PC-9 (cell line): ENCODE measurements at places on chromosomes 4 and X. TPM values are rescaled to one million over a fixed set of nuclear protein-coding genes. Genes with fewer than 3 reads are reported as not detected.

DNA sequence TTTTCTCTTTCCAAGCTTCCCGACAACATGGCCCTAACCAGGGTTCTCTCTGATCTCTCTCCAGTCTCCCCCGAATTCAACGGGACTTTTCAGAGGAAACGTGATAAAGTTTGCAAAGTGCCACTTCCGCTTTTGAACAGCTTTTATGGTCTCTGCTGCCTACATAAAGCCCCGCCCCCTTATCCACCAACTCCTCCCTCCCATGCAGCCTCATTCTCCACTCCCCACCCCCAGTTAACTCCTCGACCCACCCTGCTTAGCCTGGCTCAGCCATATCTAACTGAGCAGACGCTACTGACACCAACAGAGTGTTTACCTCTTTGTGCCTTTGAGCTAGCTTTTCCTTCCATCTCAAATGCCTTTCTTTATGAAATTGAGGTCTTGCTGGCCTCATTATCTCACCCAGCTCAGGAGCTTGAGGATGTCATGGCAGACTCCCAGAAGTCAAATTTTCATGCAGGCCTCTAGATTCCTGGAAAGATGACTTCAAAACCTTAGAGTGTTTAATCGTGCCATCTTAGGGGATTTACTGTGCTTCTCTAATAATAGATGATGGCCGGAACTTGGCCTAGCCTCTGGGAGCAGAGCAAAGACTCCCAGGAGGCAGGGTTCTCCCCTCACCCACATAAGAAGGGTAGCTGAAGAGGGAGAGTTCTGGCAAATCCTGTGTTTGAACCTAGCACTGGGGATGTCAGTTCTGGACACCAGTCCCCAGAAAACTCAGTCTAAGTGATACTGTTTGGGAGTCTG lies 606.0 kb downstream of the BCOR start:
- no peak for DNase-seq
- no peak overlapping the region for H3K4me3 ChIP-seq
- no peaks in the 10 kb centered on the region for H3K4me1 ChIP-seq
- no peaks in the 10 kb centered on the region for H3K27me3 ChIP-seq

DNA sequence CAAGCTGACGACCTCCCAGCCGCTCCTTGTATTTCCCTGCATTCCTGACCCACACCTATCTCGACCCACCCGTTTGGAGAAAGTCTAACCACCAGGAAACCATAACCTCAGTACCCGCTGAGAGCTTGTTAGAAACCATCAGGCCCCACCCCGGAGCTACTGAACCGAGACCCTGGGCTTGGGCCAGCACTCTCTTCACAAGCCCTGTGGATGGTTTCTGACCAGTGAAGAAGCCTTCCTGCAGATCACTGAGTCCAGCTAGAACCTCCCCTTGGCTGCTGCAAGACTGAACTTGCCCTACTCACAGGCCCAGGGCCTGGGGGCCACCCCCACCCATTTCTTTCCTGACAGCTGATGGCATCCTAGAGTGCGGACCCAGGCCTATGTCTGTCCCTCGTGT lies 26.6 kb upstream of the ZNF185 start:
- no peak overlapping the region for H3K27ac ChIP-seq
- no peaks in the 10 kb centered on the region for H3K27me3 ChIP-seq
- DNase-seq, result no peak
- H3K36me3 ChIP-seq, result peaks cover 26% of the 10 kb centered on the region
- no peak overlapping the region for H3K4me3 ChIP-seq

DNA sequence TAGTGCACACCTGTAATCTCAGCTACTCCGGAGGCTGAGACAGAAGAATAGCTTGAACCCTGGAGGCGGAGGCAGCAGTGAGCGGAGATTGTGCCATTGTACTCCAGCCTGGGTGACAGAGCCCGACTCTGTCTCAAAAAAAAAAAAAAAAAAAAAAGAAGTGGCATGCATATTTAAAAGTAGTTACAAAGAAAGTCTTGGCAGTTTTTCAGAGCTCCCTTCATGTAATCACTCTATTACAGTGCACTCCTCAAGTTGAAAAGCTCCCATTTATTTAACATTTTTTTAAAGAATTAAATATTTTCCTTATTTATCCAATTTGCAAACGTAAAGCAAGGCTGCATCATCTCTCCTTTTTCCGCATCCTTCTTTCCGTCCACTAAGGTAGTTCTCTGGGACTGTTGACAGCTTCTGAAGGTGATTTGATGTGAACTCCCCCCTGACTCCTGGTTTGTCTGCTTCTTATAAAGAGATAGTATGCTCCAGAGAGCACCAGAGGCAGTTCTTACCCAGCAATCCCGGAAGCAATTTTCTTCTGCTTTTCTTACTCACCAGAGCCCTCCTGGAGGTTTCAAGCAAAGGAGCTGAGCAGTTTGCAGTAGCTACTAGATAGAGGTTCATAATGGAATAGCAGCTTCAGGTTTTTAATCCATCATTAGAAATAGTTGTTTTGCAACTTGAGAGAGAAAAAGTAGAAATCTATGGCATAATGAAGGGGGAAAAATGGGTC lies 151.0 kb downstream of the PALLD start:
- no peak overlapping the region for H3K27ac ChIP-seq
- DNase-seq, result no peak

DNA sequence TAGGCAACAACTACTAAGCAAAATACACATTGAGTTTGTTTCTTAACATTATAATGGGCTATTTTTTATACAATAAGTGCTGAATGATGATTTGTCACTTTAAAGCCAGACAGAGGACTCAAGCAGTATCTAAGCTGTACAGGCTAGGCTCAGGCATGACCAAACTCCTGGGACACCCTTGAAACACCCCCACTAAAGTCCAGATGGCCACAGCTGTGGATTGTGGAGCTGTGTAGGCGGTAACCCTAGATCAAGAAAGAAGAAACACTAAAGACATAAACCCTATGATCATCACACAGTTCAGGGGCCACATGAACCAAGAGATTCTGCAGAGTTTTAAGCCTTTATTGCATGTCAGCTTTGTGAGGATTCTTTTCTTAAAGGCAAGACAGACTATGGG lies 25.1 kb downstream of the TAB3 start:
- H3K4me1 ChIP-seq, result no peaks in the 10 kb centered on the region; the same call in 1 of the 2 replicates
- H3K36me3 ChIP-seq, result 0 out of 2 replicates have a peak, but pooled peaks cover 13% of the 10 kb centered on the region
- H3K27ac ChIP-seq, result no peak overlapping the region

- no peak overlapping the region for H3K27ac ChIP-seq
- peaks cover 10% of the 10 kb centered on the region for H3K36me3 ChIP-seq
- no peak overlapping the region for H3K4me3 ChIP-seq
- H3K27me3 ChIP-seq, result no peaks in the 10 kb centered on the region
These were observed 45.8 kb downstream of the BCORL1 start for GRCh38 chrX:130028196-130028595.

GRCh38 chr4:150384249-150384648 lies 197.7 kb upstream of the MAB21L2 start:
- no peak for DNase-seq
- no peaks in the 10 kb centered on the region for H3K4me1 ChIP-seq
- no peak overlapping the region for H3K4me3 ChIP-seq
- no peaks in the 10 kb centered on the region for H3K36me3 ChIP-seq

GRCh38 chr4:48340276-48340964 lies 909 bp upstream of the SLAIN2 start:
- no peaks in the 10 kb centered on the region for H3K36me3 ChIP-seq
- H3K27ac ChIP-seq, result peak overlapping the region; percentile 82
- H3K4me3 ChIP-seq, result peak overlapping the region; percentile 78
- no peak for DNase-seq
- H3K4me1 ChIP-seq, result peaks cover 55% of the 10 kb centered on the region

- DNase-seq, result no peak
- H3K4me1 ChIP-seq, result no peaks in the 10 kb centered on the region
- H3K36me3 ChIP-seq, result no peaks in the 10 kb centered on the region
- H3K4me3 ChIP-seq, result no peak overlapping the region
- no peak overlapping the region for H3K27ac ChIP-seq
These were observed 20.9 kb upstream of the DUSP9 start for GRCh38 chrX:153626025-153626633.

DNA sequence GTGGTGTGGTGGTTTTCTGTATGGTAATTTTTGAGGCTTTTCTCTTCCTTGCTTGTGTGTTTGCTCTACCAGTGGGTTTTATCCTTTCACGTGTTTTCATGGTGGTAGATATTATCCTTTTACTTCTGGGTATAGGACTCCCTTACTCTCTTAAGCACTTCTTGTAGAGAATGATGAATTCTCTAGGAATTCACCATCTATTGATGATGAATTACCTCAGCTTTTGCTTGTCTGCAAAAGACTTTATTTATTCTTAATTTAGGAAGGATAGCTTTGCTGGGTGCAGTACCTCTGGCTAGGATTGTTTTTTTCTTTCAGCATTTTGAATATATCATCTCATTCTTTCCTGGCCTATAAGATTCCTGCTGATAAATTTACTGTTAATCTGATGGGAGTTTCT lies 415.3 kb downstream of the PDGFC start:
- no peaks in the 10 kb centered on the region for H3K27me3 ChIP-seq
- no peak for DNase-seq
- H3K4me1 ChIP-seq, result no peaks in the 10 kb centered on the region
- H3K27ac ChIP-seq, result no peak overlapping the region

DNA sequence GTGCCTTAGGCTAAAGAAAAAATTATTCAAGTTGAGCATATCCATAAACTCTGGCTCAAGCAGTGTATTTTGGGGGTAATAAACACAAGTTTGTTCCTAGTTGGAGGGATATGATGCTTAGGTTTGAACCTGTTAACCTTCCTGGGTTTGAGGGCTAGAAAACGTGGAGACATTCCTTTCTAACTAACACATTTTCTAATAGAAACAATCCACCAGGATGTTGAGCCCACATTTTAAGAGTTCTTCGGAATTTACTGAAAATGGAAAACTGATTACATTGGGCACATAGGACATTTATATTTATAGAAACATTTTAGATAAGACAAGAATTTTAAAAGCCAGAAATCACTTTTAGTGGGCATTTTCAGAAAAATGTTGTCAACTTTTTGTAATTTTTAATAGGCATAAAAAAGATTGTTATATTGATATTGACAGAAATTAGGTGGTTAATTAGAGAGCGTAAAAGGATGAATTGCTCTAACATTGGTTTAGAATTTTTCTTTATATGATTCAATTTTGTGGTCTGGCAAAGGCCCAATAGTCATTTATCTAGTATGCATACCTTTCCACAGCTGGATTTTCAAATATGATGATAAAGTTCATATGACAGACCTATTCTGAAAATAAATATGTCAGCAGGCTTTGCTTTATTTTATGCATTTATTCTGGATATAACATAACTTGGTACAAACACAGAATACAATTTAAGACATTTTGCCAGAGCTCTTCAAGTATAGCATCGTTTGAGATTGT lies 49.2 kb downstream of the CEP44 start:
- H3K27ac ChIP-seq, result no peak overlapping the region
- H3K4me3 ChIP-seq, result no peak overlapping the region
- no peaks in the 10 kb centered on the region for H3K36me3 ChIP-seq
- DNase-seq, result no peak
- no peaks in the 10 kb centered on the region for H3K4me1 ChIP-seq
- no peaks in the 10 kb centered on the region for H3K27me3 ChIP-seq

DNA sequence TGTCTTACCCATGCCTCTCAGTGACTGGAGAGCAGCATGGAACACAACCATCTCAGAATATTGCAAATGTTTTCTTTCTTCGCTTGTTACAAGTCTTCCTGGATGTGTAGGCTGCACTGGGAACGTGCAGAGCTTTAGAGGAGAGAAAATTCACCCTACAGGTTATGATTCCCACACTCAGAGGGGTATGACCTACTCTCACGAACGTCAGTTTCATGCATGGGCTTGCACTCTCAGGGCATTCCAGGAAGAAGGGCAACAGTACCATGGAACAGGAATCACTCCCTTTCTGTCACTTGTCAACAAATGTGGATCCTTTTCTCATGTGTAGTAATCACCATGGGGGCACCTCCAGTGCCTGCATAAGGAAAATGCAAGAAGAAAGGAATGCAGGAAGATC lies 75.8 kb downstream of the NBDY start:
- H3K4me3 ChIP-seq, result no peak overlapping the region
- H3K36me3 ChIP-seq, result no peaks in the 10 kb centered on the region
- H3K27me3 ChIP-seq, result no peaks in the 10 kb centered on the region
- H3K4me1 ChIP-seq, result no peaks in the 10 kb centered on the region

- no peak overlapping the region for H3K4me3 ChIP-seq
- H3K27me3 ChIP-seq, result no peaks in the 10 kb centered on the region
- H3K27ac ChIP-seq, result no peak overlapping the region
- H3K36me3 ChIP-seq, result no peaks in the 10 kb centered on the region
- DNase-seq, result no peak
These were observed 40.3 kb downstream of the IRF2 start for GRCh38 chr4:184434021-184434420.

DNA sequence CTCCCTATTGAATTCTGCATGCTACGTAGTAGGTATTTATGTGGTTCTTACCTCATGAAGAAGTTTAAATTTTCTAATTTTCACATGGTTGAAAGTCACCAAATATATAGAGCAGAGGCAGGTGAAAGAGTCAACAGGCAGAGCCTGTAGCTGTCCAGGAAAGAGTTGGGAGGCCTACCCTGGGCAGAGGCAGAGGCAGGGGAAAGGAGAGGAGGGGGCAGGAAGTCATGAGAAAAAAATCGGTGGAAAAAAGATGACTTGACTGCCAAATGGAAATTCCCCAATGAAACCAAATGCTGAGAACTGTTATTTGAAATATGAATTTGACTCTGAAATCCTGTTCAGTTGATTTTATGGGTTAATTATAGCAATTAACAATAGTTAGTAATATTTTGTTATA lies 23.1 kb upstream of the GPR34 start:
- no peaks in the 10 kb centered on the region for H3K36me3 ChIP-seq
- no peaks in the 10 kb centered on the region for H3K4me1 ChIP-seq
- no peak overlapping the region for H3K27ac ChIP-seq
- H3K27me3 ChIP-seq, result no peaks in the 10 kb centered on the region

GRCh38 chrX:41890026-41890423 lies 33.3 kb downstream of the CASK start:
- peaks cover 8% of the 10 kb centered on the region; the same call in 1 of the 2 replicates for H3K4me1 ChIP-seq
- no peak for DNase-seq
- H3K36me3 ChIP-seq, result no peaks in the 10 kb centered on the region
- peak overlapping the region; percentile 62 for H3K27ac ChIP-seq

Gene CENPVL2
- not detected in 2 replicates for total RNA-seq

Gene RBPJ
- total RNA-seq, result 40.0 and 53.8 TPM in 2 replicates

Gene TMEM35A
- total RNA-seq, result not detected in 2 replicates

Gene CSAG3
- 41.6 and 52.9 TPM in 2 replicates for total RNA-seq

Gene CSAG1
- total RNA-seq, result 33.2 and 36.5 TPM in 2 replicates
